Substantia nigra (tissue), 51 donors: ENCODE measurements at places on chromosomes 3 and 15.
A peak's percentile ranks its signal among the peaks of the same experiment; 100 is the strongest.

GRCh38 chr3:192303235-192303634 lies 424.1 kb downstream of the FGF12 start:
- DNase-seq = no peak

- no peak for DNase-seq
Measured at GRCh38 chr3:172174513-172175253, 135.3 kb downstream of the FNDC3B start.

DNA sequence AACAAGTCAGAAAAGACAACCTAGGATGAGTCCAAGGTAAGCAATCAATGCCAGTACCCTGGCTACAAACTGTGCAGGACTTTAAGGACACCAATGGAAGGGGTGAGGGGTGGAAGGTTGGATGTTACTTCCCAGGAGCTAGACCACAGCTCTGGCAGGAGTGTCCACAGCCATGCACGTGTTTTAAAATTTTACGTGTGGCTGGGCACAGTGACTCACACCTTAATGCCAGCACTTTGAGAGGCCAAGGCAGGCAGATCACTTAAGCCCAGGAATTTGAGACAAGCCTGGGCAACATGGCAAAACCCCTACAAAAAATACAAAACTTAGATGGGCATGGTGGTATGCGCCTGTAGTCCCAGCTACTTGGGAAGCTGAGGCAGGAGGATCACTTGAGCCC lies 14.7 kb upstream of the HDC start:
- no peak for DNase-seq

DNA sequence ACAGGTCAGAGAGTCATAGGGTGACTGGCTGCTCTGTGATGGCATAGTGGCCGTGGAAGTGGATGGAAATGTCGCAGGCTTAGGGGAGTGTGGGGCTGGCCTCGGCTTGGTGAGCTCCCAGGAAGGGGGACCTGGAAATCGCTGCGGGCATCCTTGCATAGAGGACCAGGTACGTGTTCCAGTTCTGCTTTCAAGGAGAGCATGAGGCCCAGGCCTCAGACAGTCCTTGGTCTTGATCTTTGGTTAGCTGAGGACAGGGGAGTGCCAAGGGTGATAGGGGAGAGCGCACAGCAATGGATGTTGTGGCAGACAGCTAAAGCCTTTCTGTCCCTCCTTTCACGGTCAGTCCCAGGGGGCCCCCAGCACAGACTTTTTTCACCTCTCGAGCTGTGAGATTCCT lies 110.5 kb downstream of the SNRPN start:
- no peak for DNase-seq

DNA sequence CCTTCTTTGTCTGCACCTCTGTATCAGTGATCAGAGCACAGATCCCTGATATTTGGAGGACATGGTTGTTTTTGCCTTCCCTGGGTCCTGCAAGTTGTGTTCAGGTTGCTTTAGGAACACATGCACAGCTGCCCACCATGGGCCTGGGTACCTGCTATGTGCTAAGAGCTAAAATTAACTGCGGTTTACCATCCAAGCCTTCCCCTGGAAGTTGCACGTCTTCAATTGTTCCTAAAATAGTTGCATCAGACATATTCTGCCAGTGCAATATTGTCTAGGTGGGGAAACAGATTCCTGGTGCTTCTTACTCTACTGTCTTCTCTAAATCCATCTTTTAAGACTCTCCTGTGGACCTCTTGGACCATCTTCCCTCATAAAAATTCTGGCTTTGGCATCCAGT lies 80.9 kb downstream of the PDE8A start:
- no peak for DNase-seq

DNA sequence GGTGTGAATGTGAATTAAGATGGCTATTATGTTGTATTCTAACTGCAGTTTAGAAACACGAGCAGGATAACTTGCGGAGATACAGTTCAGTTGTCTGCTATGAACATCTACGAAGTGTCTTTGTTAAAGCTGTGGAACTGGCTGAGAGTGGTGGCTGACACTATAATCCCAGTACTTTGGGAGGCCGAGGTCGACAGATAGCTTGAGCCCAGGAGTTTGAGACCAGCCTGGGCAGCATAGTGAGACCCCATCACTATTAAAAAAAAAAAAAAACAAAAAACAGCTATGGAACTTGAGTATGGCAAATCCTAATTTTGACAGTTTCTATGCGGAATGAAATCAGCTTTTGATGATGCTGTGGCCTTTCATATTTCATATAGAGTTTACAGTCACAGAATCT lies 1.7 kb downstream of the EAF1 start:
- DNase-seq = no peak

DNA sequence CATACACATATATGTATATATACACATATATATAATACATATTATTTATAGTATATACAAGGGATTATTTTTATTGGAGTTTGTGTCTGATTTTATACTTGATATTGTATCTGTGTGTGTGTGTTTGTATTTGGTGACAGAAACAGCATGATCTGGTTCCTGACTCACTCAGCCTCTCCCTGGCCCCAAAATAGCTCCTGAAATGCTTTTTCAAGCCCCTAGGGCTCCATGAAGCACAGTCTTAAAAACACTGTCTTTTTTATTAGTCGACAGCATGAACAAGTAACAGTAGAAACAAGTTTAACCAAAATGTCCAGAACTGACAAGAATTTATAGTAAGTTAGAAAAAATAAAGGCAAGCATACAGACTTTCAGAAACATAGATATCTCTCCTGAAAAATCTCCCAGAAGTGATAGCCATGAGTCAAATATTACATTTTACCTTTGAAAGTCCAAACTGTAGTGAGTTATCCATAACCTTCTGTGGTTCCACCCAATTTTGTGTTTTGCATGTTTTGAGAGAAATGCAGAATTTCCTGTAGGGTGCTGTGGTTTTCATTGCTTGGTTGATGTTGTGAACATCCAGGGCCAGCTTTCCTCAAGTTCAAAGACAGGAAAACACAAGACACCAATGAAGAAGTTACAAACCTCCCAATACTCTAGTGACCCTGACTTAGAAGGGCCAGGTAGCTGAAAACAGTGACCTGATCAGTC lies 98.5 kb upstream of the CCDC80 start:
- DNase-seq = no peak

GRCh38 chr15:46901001-46901400 lies 816.3 kb upstream of the SEMA6D start:
- no peak for DNase-seq

- DNase-seq = no peak
Measured at GRCh38 chr3:85977615-85978338, 1013.2 kb downstream of the VGLL3 start.

DNA sequence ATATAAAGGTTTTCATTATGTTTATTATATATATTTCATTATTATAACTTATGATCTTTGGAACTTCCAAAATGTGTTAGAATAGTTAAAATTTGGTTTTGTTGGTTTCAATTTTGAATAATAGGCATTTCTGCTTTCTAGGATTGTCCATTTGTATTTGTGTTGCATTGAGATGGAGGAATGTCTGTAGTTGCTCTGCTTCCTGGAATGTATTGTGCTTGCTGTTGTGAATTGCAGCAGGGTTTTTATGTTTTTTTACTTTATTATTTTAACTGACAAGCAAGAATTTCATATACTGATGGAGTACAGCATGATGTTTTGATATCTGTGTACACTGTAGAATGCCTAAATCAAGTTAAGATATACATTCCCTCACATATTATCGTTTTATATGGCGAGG lies 247.4 kb downstream of the XXYLT1 start:
- no peak for DNase-seq

DNA sequence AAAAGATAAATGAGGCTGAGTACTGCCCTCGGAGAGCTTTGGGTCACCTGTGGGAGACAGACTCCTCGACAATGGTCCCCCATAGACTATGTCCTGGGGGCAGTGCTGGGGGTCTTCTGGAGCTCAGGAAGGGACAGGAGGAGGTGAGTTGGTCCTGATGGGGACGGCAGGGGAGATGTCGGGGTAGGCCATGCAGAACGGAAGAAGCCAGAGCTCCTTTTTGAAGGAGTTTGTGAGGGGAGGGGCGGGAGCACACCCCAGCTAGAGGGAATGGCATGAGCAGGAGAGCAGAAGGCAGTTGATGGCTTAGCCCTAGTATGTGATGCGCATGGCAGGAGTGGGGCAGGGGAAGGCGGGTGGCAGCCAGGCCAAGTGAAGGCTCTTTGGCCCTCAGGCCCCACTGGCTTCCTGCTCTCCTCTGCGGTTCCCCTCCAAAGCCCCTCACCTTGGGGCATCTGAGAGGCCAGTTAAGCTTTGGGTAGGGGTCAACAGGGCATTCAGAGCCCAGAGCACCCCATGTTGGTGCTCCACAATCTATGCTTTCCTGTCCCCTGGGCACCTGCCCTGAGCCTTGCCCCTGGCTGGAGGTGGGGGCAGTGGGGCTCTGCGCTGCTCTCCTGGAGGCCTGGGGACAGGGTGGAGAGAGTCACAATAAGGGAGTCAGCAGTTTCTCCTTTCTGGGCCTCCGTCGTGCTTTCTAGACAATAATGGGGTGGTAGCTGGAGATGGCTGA lies 179.3 kb downstream of the SMAD6 start:
- no peak for DNase-seq

- DNase-seq = no peak
Measured at GRCh38 chr15:93150910-93151881, 62.2 kb upstream of the RGMA start.

DNA sequence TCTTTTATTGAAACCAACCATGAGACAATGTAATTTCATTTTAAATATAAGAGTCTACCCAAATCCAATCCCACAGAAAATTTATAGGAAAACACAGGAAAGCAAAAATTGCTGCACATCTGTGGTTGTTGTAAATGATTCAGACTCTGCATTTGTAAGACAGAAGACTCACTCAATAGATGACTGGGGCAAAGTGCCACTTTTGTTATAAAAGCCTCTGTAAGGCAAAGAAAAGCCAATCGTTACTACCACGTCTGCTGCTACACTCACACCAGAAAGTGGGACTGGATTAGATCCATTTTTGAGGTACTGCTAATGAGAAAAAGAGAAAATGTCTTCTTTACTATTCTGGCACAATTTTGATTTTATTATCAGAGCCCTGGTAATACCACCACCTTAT lies 74.9 kb downstream of the SEMA6D start:
- no peak for DNase-seq

- no peak for DNase-seq
Measured at GRCh38 chr3:172103724-172104123, 64.3 kb downstream of the FNDC3B start.

GRCh38 chr3:55169608-55170072 lies 241.8 kb upstream of the LRTM1 start:
- no peak for DNase-seq

DNA sequence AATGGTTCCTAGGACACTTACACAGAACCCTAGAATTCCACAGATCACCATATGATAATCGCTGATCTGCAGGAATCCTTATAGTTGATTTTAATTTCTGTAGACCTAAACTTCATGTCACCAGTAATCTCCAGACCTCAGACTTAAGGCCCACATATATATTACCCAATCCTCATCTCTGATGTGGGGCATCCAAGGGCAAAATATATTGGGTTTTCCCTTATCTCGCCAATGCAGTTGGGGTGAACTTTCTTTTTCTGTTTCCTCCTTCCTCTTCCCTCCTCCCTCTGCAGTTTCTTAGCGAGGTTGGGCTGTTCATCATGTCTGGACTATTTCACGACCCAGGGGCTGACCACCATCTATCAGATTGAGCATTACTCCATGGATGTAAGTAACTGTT lies 230.2 kb downstream of the P3H2 start:
- DNase-seq = no peak

DNA sequence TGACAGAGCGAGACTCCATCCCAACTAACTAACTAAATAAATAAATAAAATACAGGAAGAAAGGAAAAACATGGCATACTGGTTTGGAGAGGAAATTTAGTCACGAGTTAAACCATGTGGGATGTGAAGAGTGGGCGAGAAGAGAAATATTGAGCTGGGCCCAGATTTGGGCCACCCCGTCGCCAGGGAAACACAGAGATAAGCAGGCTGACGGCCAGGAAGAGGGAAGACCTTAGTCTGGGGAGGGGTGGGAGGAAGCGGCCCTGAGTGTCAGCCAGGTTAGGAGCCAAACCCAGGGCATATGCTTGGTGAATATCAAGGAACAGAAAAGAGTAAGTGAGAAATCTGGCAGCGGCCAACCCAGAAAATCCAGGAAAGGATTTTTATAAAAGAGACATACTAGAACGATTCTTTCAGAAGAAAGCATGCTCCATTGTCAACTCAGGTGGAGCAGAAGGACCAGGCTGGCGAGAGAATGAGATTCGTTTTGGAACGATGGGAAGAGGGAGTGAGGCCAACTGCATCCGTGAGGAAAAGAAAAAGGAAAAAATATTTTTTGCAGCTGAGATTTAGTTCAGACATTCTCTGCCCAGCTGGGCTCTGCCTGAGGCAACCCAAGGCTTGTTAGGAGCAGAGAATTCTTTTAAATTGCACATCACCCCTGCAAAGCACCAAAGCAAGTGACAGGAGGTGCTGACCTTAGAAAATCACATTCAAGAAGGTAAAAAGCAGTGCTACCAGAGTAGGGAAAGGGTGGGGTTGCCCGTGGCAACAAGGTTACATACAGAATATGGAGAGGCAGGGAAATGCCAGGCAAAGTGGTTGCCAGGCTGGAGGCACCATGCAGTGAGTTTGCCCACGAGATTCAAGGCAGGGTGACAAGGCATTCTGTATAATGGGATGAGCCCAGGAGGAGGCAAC lies 59.3 kb upstream of the RAD18 start:
- no peak for DNase-seq

- peak; percentile 91 for DNase-seq
Measured at GRCh38 chr15:92624401-92624991, 31.1 kb downstream of the FAM174B start.

DNA sequence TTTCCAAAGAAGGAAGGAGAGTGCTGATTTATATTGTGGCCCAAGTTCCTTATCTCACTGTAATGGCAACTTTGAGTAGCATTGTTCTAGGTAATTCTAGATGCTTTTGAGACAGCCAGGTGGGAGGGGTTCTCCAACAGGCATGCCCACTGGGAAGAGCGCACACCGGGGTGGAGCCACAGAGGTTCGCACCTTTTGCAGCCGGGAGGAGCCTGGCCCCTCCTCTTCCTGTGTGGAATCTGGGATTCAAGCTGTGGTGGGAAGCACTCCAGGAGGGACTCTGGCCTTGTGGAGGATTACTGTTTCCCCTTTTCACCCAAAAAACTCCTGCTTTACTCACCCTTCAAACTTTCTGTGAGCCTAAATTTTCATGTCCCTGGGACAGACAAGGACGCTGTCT lies 53.1 kb downstream of the CFAP20DC start:
- no peak for DNase-seq

GRCh38 chr3:169147238-169148008 lies 516.1 kb downstream of the MECOM start:
- no peak for DNase-seq
